Thoracic aorta endothelial cell (primary cell): ENCODE measurements at places on chromosomes 3 and 15. TPM values are rescaled to one million over a fixed set of nuclear protein-coding genes. Genes with fewer than 3 reads are reported as not detected.

The SNX22 gene
- 0.65 and 1.5 TPM in 2 replicates for total RNA-seq

The SLC2A2 gene
- total RNA-seq = not detected in 2 replicates

The HIGD2B gene
- not detected in 2 replicates for total RNA-seq

The FOXB1 gene
- not detected in 2 replicates for total RNA-seq

The C3orf49 gene
- not detected in 2 replicates for total RNA-seq

The SAMD7 gene
- total RNA-seq = not detected in 2 replicates

The SLC28A1 gene
- total RNA-seq = not detected in 2 replicates

The ROPN1 gene
- not detected in 2 replicates for total RNA-seq

The CAPN3 gene
- 0.27 and 0.57 TPM in 2 replicates for total RNA-seq

The TMEM43 gene
- 99.2 and 113 TPM in 2 replicates for total RNA-seq

The GCNT3 gene
- not detected in 2 replicates for total RNA-seq

The PRSS50 gene
- total RNA-seq = not detected in 2 replicates

The KLHL40 gene
- total RNA-seq = under 0.01 TPM in 1 of 2 replicates, not detected in the other

The APOD gene
- 2.8 and 6.8 TPM in 2 replicates for total RNA-seq

The PYGO1 gene
- total RNA-seq = 3.3 and 6.3 TPM in 2 replicates
